ENCODE measurements at places on chromosomes 2 and 18. TPM values are rescaled to one million over a fixed set of nuclear protein-coding genes. Genes with fewer than 3 reads are reported as not detected.

Gene OSBPL6
- total RNA-seq: 4.6 TPM

Gene MOB1A
- total RNA-seq: 76.4 TPM

Gene MAT2A
- 148 TPM for total RNA-seq

Gene CCDC85A
- 0.13 TPM for total RNA-seq

Gene REV1
- 33.0 TPM for total RNA-seq

Gene TANC1
- total RNA-seq: 40.1 TPM

Gene TNFRSF11A
- 3.8 TPM for total RNA-seq

Gene POTEE
- not detected for total RNA-seq

Gene TMEM150A
- 21.2 TPM for total RNA-seq

Gene NR4A2
- 0.40 TPM for total RNA-seq

Gene PRKAG3
- total RNA-seq: 0.52 TPM

Gene MYO5B
- total RNA-seq: 0.07 TPM

Gene DLX1
- total RNA-seq: 1.6 TPM

Gene CSRNP3
- total RNA-seq: 1.4 TPM

Gene LIPT1
- total RNA-seq: 6.0 TPM

Gene FAM228A
- total RNA-seq: 3.2 TPM

Gene HTR2B
- 37.3 TPM for total RNA-seq

Gene MAP4K3
- 38.0 TPM for total RNA-seq

Gene MATN3
- total RNA-seq: 3.4 TPM

Gene CBLN2
- total RNA-seq: 0.07 TPM

Gene TUBA3D
- total RNA-seq: not detected

Gene WDPCP
- total RNA-seq: 11.6 TPM

Gene ASAP2
- 63.4 TPM for total RNA-seq

Gene LHCGR
- total RNA-seq: not detected

Gene CROCC2
- total RNA-seq: 0.13 TPM

All from smooth muscle cell of the pulmonary artery (primary cell).